SJSA1 (cell line): ENCODE measurements at places on chromosomes 3 and 15.
A peak's percentile ranks its signal among the peaks of the same experiment; 100 is the strongest.

GRCh38 chr15:47705281-47705997 lies 11.9 kb upstream of the SEMA6D start:
- no peak for DNase-seq

DNA sequence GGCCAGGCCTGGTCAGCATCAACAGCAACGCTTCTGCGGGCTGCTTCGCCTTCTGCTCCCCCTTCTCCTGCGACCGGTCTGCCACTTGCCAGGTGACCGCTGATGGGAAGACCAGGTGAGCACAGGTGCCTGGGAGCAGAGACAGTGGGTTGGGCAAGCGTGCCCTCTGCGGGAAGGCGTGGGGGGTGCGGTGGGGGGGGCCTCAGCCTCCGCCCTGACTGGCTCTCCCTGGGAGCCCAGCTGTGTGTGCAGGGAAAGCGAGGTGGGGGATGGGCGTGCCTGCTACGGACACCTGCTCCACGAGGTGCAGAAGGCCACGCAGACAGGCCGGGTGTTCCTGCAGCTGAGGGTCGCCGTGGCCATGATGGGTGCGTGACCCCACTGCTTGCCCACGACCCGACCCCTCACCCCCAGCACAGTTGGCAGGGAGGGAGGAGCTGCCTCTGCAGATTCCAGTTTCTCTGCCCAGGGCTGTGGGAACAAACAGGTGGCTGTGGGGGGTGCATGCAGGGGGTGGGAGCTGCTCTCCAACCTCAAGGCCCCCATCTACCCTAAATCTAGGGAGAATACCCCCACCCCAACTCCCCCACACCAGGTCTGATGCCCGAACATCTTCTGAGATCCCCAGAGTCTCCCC lies 8.8 kb downstream of the STAB1 start:
- no peak for DNase-seq

- DNase-seq, result no peak
Observed at GRCh38 chr3:70245746-70246525, 66.5 kb downstream of the MDFIC2 start.

DNA sequence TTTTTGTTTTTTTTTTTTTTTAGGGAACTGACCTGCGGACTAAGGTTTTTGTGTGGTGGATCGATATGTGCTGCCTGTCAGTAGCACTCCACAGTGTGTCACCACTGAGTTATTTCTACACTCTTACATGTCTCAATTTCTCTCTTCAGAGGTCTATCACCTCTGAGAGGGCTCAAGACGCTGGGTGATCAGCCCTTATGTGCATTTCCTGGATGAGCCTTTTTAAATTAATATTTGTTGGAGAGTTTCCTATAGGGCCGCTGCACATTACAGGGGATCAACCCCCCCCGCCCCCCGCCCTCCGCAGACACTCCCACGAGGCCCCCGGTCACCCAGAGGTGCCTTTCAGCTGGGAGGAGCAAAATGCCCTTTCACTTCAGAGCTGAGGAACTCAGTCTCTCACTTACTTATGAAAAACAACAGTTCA lies 34.5 kb upstream of the AP4E1 start:
- DNase-seq, result no peak

- peak; percentile 57 for DNase-seq
Observed at GRCh38 chr3:172106989-172107388, 67.6 kb downstream of the FNDC3B start.

- no peak for DNase-seq
Observed at GRCh38 chr3:173708191-173708590, 310.6 kb downstream of the NLGN1 start.

- no peak for DNase-seq
Observed at GRCh38 chr3:64247991-64248646, 22.9 kb upstream of the PRICKLE2 start.

DNA sequence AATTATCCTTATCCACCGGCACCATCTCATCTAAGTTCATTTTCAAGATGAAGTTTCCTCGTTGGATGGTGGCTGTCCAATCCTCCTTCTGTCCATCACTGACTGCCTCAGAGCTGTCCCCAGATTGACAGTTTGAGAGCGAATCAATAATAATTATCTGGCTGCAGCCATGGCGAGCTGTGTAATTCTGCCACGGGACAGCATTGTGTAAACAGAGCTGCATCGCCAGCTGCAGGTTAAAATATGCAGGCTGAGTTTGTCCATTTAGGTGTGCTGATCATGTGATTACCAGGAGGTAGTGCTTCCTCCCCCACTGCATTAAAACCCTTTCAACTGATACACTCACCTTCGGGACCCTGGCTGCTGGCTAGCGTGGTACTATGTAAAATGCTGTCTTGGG lies 461.9 kb upstream of the ONECUT1 start:
- no peak for DNase-seq

GRCh38 chr3:185549122-185549521 lies 3.3 kb downstream of the LIPH start:
- DNase-seq, result peak; percentile 76

DNA sequence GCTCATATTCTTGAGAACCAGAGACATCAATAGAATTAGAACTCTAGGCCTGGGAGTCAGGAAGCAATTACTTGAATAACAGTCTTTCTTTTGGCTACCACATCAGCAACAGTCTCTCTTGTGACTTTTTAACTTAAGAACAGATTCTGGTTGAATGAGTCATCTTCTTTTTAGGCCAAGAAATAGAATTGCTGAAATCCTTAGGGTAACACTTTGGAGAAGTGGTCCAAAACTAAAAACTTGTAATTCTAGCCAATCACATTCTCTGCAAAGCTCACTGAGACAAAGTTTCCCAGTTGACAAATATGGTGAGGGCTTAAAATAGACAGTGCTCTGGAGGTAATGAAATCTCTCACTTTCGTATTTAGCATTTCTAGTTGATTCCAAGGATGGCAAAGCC lies 238.0 kb downstream of the SHOX2 start:
- no peak for DNase-seq

DNA sequence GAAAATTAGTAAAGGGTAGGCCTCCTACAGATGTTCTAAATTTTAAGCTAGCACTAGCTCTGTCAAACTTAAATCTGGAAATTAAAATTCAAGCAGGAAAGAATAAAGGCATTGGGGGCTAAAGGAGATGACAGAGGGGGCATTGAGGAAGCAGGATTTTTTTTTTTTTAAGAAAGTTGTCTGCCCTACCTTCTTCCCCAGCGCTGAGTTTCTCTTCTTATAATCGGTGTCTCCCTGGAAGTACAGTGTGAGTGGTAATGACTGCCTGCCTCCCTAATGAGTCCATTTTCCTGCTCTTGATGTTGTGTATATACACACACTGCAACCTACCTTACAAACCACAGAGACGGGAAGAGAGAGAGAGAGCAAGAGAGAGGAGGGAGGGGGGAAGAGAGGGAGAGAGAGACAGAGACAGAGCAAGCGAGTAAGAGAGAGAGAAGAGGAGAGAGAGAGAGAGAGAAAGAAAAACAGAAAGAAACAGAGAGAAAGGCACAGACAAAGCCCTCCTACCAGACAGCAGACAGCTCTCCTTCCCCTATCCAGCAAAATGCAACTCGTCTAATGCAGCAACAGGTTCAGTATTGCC lies 47.0 kb downstream of the ZBTB20 start:
- peak; percentile 37 for DNase-seq

- no peak for DNase-seq
Observed at GRCh38 chr3:125357837-125358236, 17.3 kb downstream of the ZNF148 start.

DNA sequence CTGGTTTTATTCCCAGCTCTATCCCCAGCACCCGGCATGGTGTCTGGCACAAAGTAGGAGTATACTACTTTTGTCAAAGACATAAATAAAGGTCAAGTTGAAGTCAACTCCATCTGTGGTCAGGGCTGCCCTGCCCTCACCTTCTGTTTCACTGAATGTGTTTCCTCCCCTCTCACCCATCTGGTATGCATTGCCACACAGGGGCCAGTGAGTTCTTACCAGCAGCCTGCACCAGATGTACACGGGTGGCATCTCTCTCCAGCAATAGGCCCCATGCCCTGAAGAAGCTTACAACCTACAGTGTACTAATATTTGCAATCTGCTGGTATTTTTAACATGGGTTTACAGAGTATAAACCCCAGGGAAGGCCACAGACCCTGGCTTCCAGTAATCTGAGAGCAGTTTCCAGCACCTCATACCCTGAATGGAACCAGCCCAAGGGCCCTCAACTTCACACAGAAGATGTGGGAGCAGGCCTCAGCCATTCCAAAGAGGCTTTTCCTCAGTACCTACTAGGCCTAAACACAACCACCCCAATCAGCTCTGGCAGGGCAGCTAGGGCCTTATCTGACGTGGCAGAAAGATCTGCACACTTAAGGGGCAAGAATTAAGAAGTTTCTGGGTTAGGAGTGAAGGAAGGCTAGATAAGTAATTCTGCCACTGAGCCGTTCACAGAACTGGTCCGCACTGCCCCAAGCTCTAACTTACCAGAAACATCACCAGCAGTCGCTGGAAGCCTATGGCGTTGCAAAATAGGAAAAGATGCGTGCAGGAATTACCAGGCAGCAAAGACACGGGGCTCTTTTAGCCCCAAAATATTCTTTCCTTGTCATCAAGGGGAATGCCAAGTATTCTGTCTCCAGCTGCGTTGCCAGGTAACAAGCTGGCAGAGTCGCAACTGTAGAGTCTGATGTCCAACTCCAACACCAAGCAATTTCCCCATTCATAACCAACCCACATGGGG lies 2.1 kb downstream of the IDH2 start:
- no peak for DNase-seq

DNA sequence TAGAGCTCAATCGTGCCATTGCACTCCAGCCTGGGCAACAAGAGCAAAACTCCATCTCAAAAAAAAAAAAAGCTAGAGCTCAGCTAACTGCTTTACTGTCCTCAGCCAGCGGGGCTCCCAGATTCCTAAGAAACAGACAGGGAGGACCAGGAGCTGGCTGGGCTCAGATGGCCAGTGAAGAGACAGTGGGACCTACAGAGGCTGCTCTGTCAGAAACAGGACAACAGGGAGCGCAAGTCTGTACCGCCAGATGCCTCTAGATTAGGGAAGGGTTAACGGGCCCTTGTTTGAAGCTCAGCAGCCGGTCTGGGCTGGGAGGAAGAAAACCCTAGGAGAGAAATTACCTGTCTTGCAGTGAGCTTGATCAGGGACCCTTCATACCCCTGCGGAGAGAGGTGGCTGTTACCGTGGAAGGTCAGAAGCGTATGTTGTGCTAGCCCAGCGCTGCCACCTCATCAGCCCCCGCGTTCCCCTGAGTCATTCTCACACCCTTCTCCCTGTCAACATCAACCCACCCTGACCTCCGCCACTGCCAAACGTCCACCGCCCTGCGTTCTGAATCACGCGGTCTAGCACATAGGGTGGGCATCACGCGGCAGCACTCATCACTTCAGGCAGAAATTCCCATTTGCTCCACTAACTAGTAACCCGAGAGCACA lies 25.3 kb downstream of the RBPMS2 start:
- no peak for DNase-seq

DNA sequence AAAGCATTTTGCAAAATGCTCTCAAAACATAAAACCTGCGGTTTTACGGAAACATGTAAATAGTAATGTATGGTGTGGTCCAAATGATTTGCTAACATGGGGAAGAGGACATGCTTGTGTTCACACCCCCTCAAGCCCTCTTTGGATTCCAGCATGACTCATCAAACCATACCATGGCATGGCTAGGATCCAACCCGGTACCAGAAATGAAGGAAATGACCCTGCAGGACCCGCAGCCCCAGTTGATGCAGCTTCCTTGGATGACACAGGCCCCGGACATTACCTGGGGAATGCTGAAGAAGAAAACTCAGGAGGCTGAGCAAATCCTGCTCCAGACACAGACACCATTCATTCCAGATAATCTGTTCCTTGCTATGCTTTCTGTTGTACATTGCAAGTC lies 222.9 kb downstream of the DTWD1 start:
- DNase-seq, result no peak

DNA sequence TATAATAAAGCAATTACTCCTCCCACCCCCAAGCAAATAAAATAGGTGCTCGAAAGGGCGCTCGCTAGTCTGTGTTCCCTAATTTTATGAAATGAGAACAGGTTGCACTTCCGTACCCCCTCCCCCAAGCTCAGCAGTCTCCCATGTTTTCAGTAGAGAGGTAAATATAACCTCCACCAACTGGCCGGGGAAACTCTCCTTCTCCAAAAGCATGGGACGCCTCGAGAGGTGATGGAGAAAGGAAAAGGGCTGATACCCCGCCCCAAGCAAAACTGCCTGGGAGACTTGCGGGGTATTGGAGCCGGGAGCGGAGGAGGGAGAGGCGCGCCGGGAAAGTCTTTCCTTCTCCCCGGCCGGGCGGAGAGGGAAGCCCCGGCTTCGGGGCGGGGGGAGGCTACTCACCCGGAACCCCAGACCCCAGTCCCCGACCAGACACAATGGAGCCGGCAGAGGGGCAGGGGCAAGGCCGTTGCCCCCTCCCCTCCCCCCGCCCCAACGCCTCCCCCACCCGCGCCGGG lies 605 bp downstream of the DCUN1D1 start:
- DNase-seq, result no peak

- DNase-seq, result no peak
Observed at GRCh38 chr3:38115645-38116427, 21.1 kb downstream of the ACAA1 start.

DNA sequence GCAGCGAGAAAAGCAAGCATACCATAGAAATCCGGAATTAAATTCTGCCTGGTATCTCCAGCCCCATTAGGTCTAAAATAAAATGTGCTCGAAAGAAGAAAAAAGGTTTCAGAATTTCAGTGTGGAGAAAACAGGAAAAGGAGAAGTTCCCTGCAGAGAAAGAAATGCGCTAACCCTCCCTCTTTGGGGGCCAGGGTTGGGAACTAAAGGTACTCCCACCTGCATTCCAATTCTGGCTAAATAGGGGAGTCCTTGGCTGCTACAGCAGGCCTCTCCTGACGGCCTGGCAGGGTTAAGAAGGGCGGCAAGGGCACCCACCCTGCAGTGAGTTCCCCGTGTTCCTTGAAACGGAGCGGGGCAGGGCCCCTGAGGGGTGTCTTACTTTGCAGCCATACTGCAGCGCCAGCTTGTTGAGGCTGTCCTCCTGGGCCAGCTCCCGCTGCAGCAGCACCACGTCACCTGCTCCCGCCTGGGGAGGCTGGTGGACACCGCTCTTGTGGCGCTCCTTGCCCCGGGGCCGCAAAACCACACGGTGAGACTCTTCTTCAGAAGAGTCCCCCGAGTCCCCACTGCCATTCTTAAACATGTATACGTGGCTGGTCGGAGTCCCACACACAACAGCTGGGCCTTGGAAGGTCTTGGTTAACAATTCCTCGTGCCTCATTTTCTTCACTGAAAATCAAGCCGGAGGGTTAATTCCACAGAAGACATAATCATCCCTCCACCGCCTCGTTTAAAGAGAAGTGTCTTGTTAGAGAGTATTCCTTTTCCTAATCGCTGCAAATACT lies 1.7 kb downstream of the LYSMD4 start:
- no peak for DNase-seq

- no peak for DNase-seq
Observed at GRCh38 chr15:95590533-95591044, 739.9 kb upstream of the NR2F2 start.

- DNase-seq, result no peak
Observed at GRCh38 chr15:51971032-51971374, 575 bp downstream of the LEO1 start.

DNA sequence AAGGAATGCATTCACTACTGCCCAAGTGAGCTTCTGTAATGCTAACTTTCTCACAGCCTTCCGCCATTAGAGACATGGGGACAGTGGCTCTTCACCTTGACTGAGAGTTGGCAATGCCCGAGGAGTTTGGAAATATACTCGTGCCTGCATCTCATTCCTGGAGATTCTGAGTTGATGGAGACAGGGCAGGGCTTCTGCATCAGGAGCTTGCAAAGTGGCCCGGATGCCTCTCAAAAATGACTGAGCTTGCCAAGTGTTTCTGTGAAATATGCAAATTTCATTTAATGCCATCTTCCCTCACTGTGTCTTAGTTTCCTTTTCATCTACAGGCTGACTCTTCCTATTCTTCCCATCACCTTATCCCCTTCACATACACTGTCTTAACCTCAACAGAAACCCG lies 346.2 kb downstream of the GRM7 start:
- no peak for DNase-seq
